ENCODE measurements at places on chromosomes 3 and 15.

GRCh38 chr15:88623061-88623460, 1.9 kb downstream of the AEN start:
- DNase-seq, result no peak

DNA sequence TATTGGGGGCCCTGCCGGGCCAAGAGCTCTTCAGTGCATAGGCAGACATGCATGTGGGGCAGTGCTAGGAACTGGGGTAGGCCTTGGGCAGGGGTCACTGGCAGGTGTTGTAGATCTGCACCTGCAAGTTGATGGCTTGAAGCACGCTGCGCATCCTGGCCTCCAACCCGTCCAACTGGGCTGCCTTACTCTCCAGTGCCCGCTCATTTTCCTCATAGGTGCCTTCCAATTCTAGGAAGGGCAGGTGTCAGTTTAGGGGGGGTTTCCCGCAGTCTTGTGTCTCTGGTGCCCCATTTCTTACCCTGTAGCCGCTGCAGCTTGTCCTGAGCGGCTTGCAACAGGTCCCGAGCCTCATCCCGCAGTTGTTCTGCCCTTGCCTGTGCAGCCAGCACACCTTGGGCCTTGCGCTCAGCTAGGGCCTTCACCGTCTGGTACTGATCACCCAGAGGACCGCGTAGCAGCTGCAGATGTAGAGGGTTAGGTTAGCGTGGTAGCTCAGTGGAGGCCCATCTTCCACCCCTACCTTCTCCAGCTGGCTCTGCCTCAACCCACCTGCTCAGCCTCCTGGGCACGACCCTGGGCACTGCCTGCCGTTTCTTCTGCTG, 611 bp upstream of the USP19 start:
- DNase-seq, result no peak

GRCh38 chr3:53805463-53806159, 40.6 kb downstream of the CHDH start:
- DNase-seq, result no peak

GRCh38 chr3:14801031-14801430, 17.7 kb upstream of the FGD5 start:
- DNase-seq, result no peak

- no peak for DNase-seq
These were observed 13.6 kb upstream of the XIRP1 start for GRCh38 chr3:39205919-39206516.

GRCh38 chr15:60395276-60396011, 2.3 kb downstream of the ANXA2 start:
- DNase-seq, result no peak

DNA sequence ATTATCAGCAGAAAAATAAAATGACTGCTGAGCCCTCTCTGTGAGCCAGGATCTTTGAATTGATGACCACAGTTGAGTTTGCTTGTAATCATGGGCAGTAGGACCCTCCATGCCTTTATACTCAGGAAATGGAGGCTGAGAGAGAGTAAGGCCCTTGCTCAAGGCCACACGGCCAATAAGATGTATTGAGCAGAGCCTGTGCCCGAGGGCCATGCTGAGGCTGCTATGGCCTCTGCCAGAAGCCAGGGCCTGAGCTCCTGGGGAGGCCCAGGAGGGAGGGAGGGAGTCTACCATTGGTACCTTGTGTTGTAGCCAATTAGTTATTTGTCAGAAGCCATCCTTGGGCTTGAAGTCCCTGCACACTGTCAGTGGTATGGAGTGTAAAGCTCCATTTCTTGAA, 151.4 kb downstream of the DNAJB8 start:
- DNase-seq, result no peak
